ENCODE measurements at places on chromosomes 13 and 19.

GRCh38 chr19:3014135-3014534, 14.9 kb downstream of the TLE2 start:
- no peaks in the 10 kb centered on the region for H3K27me3 ChIP-seq
- peaks cover 58% of the 10 kb centered on the region for H3K36me3 ChIP-seq
- H3K4me3 ChIP-seq: no peak overlapping the region
- DNase-seq: no peak
- no peak overlapping the region for H3K27ac ChIP-seq

DNA sequence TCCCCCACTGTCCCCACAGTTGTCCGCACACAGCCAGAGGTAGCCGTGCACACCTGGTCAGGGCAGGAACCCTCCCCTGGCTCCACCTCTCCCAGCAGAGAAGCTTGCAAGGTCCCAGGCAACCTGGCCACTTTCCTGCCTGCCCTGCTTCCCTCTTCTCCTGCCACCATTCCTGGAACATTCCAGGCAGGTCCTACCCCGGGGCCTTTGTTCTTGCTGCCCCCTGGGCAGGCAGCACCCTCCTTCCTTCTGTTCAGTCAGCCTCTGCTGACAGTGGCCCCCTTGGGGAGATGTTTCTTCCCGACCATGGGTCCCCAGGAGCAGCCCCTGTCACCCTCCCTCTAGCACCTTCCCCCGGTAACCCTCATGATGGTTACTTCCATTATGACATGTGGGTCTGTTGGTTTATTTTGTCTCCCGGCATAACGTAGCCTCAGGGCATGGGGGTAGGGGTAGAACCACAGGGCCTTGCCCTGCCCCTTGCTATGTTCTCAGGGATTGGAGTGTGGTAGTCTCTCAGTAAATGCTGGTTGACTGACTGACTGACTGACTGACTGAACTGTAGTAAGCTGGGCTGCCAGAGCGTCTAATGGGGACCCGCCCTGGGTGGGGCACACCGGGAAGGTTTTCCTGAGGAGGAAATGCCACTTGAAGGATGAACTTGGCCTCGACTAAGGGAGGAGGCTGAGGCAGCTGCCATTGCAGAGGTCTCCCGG, 10.8 kb downstream of the PAK4 start:
- no peaks in the 10 kb centered on the region for H3K36me3 ChIP-seq
- no peak overlapping the region for H3K4me3 ChIP-seq
- no peak for DNase-seq
- peaks cover 64% of the 10 kb centered on the region for H3K4me1 ChIP-seq

DNA sequence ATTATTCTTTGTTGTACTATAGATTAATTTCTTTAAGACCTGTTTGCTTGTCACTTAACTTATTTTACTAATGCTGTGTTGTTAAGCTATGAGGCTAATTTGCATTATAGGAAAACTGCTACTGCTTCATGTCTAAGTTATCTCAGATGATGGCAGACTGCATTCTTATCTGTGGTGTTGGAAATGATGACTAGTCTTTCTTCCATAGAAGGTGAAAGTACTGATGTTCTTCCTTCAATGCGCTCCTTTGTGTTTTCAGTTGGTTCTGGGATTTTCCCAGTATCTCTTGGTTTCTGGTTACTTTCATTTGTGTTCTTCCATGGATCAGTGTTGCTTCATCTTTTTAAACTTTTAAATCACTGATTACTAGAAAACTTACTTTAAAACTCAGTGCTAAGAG, 46.9 kb downstream of the TPP2 start:
- peaks cover 17% of the 10 kb centered on the region for H3K4me1 ChIP-seq
- no peak overlapping the region for H3K4me3 ChIP-seq
- no peak overlapping the region for H3K27ac ChIP-seq
- no peaks in the 10 kb centered on the region for H3K27me3 ChIP-seq
- no peak for DNase-seq
- peaks cover 100% of the 10 kb centered on the region for H3K36me3 ChIP-seq

DNA sequence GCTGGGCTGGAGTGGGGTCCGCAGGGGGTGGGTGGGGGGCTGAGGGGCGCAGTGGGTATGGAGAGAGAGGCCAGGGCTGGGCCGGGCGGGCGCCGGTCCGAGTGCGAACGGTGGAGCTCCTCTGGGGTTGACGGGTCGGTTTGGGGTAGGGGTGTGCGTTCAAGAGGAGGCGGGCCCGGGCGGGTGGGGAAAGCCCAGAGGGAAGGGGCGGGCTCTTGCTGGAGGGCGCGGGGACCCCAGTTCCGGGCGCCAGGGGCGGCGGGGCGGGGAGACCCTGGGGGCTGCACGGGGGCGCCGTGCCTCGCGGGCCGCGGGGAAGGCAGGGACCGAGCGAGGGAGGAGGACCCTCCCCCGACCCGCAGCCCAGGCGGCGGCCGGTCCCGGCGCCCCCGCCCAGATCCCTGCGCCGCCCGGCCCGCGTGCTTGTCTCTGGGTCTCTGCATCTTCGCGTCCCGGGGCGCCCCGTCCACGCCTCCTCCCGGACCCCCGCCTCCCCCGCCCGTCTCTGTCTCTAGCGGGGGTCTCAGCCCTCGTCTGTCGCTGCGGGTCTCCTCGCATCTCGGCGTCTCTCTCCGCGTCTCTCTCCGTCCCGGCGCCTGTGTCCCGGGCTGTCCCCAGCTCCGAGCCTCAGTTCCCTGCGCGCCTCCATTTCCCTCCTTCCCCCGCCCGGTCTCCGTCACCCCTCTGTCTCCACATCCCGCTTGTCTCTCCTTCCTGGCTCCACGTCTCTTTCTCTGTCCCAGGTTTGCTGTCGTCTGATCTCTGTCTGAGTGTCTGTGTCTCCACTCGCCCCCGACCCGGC, 8.3 kb upstream of the SHISA7 start:
- no peaks in the 10 kb centered on the region for H3K36me3 ChIP-seq
- H3K27ac ChIP-seq: no peak overlapping the region
- H3K27me3 ChIP-seq: peaks cover 47% of the 10 kb centered on the region
- peak overlapping the region; percentile 37 for H3K4me3 ChIP-seq
